Cerebellar cortex (tissue), 1 donor: ENCODE measurements at places on chromosomes 1 and 21.

- no peak for DNase-seq
These were observed at the start of gene GBP4 for GRCh38 chr1:89198491-89199072. Gene GBP4, minus strand, starts transcription at chr1:89198942. Its CDS starts 108 bp downstream, at chr1:89198834.

DNA sequence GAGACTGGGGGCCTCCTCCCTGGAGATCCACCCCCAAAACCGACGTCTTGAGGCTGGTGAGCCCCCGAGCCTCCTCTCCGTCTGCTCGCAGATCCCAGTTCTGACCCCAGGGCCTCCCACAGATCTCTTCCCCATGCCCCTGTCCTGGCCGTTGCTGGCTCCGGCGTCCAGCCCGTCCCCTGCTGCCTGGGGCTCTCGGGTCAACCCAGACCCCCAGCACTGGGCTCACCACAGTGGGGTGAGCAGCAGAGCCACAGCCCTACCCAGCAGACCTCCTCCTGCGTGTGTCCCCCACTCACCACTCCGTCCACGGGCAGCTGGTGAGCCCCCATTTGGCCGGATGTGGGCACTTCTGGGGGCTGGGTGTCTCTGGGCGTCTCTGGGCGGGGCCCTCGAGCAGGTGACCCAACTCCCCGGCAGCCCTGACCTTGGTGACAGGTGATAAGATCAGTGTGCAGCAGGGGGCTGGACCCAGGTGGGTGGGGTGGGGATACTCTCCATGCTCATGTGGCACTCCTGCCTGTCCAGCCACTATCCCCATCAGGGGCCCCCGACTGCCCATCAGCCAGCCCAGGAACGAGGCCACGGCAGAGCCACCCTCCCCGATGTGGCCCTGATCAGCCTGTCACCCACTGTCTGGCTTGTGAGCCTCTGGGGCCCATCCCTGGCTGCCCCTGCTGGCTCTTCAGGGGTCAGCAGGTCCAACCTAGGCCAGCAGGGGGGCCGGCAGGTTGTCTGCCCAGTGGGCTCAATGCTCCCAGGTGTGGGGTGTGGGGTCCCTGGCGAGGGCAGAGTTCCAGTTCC, 709 bp downstream of the TNFRSF14 start:
- DNase-seq = no peak

DNA sequence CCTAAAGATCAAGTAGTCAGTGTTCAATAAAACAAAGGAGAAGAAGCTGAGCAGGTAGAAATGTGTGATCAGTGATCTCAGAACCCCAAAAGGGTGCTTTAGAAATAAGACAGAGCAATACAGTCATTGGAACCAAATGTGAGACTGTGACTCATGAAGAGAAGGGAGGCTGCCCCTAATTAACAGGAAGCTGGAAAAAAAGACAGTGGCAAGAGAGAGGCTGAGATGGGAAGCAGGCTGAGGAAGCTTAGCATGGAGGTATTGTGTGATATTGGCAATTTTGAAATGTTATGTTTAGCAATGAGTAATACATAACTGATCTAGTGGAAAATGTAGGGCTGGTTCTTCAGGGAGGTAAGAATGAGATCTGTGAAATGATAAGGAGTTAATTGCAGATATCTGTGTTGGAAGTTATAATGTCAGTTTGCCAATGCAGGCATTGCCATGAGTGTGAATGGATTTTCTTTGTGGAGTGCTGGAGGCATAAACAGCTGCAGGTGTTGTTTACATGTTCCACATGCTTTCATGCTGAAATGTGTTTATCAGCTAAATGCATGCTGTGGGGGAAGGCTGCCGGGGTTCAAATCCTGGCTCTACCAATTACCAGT, 90.6 kb upstream of the CACNA1E start:
- DNase-seq = no peak

- DNase-seq = no peak
These were observed 51.5 kb upstream of the SCYL3 start for GRCh38 chr1:169945181-169945580.

- DNase-seq = no peak
These were observed 2.1 kb upstream of the S100A11 start for GRCh38 chr1:152038871-152039270.

GRCh38 chr21:33229099-33229783, 497 bp upstream of the IFNAR2 start:
- no peak for DNase-seq

DNA sequence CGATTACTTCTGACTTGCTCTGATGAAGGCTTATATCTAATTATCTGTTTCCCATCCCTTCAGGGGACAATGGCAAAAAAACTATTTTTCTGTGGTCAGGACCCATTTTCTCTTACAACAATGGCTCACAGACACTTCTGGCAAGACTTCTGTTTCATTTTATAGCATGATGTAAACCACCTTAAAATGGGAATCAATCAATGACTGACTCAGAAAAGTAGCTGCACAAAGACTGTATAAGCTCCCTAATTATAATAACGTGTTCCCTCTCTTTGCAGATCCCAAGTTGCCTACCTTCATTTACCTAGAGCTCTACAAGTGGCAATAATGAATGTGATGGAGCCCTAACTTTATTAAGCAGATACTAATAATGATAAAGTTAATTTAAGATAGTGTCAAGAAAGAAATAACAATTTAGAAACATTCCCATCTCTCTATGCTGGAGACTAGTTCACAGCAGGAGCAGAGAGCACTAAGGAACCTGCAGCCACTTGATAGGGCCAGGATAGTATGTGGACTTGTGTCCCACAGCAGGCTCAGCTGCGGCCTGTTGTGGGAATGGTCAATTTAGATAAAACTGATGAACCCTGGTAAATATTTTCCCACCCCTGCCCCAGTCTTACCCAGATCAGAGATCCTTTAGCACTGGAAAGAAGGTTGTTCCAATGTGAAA, 538 bp downstream of the GBP2 start:
- no peak for DNase-seq

GRCh38 chr1:38464071-38464661, 395.4 kb downstream of the RRAGC start:
- no peak for DNase-seq

- DNase-seq = no peak
These were observed 15.0 kb upstream of the ID3 start for GRCh38 chr1:23574265-23574754.

DNA sequence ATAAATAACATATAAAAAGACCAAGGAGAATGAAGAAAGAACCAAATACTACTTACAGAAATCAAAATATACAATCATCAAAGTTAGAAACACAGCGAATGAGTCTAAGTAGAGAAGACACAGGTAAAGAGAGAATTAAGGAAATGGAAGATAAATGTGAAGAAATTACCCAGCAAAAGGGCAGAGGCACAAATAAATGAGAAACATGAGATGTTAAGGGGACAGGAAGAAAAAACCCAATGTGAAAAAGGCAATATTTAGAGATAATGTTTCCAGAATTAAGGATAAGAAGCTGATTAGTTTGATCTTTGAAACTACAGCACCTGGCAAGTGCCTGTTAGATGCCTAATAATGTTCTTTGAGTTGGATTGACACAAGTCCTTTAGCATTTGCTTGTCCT, 40.9 kb downstream of the CCN1 start:
- DNase-seq = no peak

- DNase-seq = no peak
These were observed 124.7 kb downstream of the RABGAP1L start for GRCh38 chr1:174284052-174284451.

DNA sequence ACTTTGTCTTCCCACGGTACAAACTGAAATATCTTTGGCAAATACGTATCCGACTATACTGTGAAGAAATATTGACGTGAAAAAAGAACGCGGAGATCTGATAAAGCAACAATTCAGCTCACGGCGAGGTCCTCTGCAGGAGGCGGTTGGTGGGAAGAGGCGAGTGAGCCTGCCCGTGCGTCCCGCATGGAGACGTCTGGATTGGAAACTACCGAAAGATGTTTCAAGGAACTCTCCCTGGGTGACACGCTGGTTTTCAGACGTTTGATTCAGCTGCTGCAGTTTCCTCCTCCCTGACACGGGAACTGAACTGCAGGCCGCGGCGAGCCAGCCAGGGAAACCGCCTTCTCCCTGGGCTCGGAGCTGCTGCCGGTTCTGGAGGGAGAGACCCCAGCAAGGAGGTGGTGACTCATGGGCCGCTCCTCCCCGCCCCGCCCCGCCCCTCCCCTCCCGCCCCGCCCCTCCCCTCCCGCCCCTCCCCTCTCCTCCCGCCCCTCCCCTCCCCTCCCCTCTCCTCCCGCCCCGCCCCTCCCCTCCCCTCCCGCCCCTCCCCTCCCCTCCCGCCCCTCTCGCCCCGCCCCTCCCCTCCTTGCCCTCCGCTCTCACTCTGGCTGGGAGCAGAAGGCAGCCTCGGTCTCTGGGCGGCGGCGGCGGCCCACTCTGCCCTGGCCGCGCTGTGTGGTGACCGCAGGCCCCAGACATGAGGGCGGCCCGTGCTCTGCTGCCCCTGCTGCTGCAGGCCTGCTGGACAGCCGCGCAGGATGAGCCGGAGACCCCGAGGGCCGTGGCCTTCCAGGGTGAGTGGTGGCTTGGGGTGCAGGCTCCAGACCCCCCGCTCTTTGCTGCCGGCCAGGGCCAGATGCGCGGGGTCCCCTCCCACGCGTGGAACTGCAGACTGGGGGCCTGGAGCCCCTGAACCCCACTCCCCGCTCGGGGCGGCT, at the start of gene COL6A1:
Gene COL6A1, plus strand, starts transcription at position 620 of the 941 bp plus-strand sequence. Its CDS starts 81 bp downstream, at position 701.
- DNase-seq = peak; percentile 86

GRCh38 chr1:62346886-62347285, 27.7 kb upstream of the KANK4 start:
- DNase-seq = no peak

GRCh38 chr21:46635324-46636180, at the start of gene PRMT2:
Gene PRMT2, plus strand, starts transcription at chr21:46635674. Its CDS starts 1,278 bp downstream, at chr21:46636952.
- DNase-seq = peak; percentile 96

DNA sequence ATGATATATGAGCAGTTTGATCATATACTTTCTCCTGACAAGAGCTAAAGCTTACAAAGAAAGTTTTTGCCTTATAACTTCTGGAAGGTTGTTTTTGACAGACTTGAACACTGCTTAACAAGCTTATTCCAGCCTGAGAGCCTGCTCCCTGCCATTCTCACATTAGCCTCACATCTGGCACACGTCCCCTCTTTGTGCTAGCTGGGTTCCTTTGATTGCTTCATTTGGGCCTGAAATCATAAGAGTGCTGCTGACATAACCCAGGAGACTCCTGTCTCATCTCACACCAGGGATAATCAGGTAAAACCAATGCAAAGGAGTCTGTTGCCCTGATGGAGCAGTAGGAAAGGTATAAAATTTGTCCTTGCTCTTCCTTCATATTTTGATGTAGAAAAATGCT, 1411.7 kb upstream of the B3GALT2 start:
- no peak for DNase-seq

DNA sequence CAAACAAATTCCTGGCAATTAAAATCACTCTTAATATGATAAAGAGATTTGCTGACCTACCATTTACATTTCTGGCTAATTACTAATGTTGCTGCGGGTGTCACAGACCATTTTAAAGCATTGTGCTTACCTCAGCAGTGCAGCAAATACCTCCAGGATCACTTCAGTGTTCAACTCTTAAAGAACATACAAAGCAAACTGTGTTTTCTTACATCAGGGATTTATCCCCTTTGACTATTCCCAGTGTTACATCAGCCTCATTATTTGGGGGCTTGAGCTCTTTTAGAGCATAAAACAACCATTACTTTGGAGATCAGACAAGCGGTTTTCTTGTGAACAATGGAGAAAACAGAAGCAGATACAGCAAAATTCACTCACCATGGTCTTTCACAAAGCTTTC, 185.4 kb downstream of the LYPLAL1 start:
- DNase-seq = no peak

GRCh38 chr1:63882048-63882704, 108.4 kb downstream of the ROR1 start:
- DNase-seq = no peak

DNA sequence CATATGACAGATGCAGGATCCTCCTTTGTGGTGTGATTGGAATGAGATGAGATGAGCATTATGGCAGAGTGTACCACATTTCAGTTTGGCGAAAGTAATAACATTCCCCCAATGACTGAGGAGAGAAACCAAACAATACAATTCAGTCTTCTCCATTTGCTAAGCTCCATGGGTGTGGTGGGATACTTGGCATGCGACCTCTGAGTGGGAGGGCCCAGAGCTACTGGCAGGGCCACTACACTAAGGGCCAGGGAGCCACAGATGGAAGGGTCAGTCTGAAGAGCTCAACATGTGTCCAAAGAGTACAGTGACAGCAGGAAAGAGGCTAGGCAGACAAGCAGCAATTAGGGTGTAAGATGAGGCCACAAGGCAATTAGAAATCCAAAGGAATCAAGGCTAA, 23.8 kb upstream of the PAXBP1 start:
- DNase-seq = no peak

DNA sequence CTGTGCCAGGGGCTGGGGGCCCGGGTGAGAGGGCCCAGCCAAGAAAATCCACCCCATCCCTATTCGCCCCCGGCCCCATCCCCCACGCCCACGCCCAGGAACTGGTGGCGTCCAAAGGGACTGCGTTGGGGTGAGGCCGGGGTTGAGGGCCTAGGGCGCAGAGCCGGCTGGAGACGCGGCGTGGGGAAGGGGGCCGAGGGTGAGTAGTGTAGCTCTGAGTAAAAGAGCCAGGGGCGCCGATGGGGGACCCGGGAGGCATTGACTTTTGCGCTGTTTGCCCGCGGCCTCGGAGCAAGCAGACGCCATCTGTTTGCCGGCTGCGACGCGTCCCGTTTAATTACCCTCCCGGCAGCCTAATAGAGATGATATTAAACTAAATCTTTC, 3.5 kb upstream of the DMRTA2 start:
- no peak for DNase-seq

GRCh38 chr1:27713139-27713725, 12.5 kb upstream of the FAM76A start:
- DNase-seq = no peak

GRCh38 chr1:1189111-1189510, 15.4 kb downstream of the TTLL10 start:
- DNase-seq = no peak

DNA sequence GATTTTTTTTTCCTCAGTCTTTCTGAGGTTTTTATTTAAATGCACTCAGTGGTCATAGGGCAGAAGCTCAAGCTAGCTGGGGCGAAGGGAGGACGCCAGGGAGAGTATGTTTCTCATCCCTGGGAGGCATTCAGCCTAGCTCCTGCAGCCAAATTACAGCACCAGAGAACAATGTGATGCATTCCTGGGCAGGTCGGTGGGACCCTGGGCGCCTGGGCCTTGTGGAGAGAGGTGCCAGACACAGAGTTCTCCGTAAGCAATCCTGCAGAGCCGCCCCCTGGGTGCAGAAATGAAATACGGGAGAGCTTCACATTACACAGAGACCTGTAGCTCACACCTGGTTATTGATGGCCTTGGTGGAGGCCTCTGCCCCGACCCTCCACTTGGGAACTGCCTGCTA, 15.5 kb downstream of the WNT2B start:
- peak; percentile 61 for DNase-seq
